ENCODE measurements at places on chromosomes 6 and 20.
A peak's percentile ranks its signal among the peaks of the same experiment; 100 is the strongest.

GRCh38 chr6:111679126-111679858 lies 73.6 kb upstream of the TRAF3IP2 start:
- DNase-seq: no peak

GRCh38 chr6:4889701-4890100 lies 113.5 kb downstream of the CDYL start:
- DNase-seq: no peak

GRCh38 chr20:53126185-53126584 lies 154.0 kb downstream of the TSHZ2 start:
- no peak for DNase-seq

- no peak for DNase-seq
Measured at GRCh38 chr6:42418724-42419123, 33.0 kb downstream of the TRERF1 start.

DNA sequence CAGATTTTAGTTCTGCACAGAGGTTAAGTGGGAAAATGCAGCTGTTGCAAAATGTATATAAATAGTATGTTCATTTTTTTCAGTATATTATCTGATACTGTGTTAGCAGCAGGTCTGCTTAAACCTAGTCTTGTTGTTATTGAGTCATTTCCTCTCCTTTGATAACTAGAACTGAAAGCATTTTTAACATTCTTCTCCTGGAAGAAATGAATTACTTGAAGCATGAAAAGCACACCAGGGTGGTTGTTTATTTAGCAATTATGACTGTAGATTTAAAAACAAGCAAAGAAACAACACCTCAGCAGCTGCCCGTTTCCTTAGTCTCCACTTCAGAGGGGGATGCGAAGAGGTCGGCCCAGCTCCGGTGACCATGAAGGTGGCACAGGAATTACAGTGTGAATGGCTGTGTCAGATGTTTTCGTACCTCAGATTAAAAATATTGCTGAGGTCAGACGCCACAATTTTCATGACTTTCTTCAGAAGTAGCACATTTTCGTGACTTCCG lies 53.5 kb downstream of the GOPC start:
- DNase-seq: no peak

DNA sequence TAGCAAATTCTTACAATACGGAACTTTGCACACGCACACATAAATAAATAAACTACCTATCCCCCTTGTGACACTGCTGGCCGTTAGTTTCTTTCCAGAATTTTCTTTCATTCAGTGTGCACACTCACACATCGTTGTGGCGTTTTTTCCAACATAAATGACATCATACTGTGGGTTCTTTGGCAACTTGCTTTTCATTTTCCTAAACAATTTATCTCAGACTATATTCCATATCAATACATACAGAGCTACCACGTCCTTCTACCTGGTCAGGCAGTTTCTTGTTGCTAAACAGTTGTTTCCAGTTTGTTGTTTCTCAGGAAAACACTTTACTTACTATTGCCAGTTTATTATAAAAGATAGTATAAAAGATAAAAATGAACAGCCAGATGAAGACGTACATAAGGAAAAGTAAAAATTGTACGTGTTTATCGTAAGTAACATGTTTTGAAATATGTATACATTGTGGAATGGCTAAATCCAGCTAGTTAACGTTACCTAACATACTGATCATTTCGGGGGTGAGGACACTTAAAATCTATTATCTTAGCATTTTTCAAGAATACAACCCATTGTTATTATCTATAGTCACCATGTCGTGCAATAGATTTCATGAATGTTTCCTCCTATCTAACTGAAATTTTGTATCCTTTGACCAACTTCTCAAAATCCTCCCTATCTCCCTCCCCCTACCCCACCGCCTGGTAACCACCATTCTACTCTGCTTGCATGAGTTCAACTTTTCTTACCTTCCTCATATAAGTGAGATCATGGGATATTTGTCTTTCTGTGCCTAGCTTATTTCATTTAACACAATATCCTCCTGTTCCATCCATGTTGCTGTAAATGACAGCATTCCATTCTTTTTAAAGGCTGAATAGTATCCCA lies 1.2 kb upstream of the TP53RK start:
- DNase-seq: no peak

DNA sequence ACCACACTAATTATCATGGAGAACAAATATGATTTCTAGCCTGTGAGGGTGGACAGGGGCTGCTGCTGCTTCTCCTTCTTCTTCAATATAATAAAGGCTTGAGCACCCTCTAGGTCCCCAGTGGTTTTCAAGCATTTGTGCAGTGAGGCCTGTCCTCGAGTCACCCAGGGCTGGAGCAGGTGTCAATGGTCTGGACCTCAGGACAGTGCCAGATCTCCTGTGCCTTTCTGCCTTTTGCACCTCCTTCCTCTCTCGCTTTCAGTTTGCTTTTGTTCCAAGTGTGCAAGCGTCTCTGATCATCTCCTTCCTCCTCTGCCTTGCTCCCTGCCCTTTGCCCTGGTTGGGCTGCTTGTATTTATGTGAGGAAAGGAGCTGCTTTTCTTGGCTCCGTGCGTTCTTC lies 152.2 kb upstream of the SYNDIG1 start:
- no peak for DNase-seq

- no peak for DNase-seq
Measured at GRCh38 chr6:101509536-101509935, 116.0 kb downstream of the GRIK2 start.

- DNase-seq: no peak
Measured at GRCh38 chr6:135286962-135287538, 105.9 kb downstream of the MYB start.

- DNase-seq: no peak
Measured at GRCh38 chr6:136644597-136644952, 94.4 kb upstream of the MAP7 start.

DNA sequence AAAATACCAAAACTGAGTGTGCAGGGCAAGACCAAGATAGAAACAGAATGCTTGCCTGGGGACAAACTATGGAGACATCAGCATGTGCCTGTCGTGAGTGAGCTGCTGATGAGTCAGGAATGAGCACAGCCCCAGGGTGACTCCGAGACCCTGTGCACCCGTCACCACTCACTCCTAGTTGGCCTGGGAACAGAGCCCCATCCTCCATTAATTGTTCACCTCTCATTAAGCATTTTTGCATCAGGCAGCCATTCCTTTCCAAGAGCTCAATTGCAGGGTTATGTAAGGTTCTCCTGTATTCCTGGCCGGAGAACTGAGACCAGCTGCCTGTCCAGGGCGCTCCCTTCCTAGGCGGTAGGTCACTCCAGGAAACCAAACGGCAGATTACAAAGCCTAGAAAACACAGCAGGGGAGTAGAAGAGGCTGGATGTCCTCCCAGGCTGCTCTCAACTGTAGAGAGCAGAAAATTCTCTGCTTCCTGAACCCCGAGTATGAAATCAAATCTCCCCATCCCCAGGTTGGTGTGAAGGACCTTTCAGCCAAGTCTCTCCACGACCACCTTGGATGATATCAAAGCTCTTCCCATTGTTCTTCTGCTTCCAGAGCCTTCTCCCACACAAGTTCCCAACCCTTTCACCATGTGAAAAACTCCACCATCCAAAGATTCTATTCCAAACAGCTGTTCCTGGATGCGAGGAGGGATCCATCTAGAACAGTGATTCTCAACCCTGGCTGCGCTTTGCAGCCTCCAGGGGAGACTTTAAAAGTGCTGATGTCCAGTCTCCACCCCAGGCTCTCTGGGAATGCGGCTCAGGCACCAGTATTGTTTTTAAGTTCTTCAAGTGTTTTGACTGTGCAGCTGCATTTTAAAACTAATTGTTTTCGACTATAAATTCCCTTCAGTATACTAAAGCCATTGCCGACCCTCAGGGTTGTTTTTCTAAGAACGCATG lies 532.6 kb upstream of the JARID2 start:
- DNase-seq: no peak

DNA sequence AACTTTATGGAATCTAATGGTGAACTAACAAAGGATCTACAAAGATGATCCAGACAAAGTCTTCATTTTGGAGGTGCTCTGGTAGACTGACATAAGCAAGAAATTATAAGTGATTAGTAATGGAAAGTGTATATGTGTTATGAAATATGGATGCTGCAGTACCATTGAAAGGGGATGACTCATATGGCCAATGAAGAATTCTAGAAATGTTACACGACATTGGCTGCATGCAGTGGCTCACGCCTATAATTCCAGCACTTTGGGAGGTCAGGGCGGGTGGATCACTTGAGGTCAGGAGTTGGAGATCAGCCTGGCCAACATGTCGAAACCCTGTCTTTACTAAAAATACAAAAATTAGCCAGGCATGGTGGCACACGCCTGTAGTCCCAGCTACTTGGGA lies 23.5 kb downstream of the CFAP206 start:
- DNase-seq: no peak

DNA sequence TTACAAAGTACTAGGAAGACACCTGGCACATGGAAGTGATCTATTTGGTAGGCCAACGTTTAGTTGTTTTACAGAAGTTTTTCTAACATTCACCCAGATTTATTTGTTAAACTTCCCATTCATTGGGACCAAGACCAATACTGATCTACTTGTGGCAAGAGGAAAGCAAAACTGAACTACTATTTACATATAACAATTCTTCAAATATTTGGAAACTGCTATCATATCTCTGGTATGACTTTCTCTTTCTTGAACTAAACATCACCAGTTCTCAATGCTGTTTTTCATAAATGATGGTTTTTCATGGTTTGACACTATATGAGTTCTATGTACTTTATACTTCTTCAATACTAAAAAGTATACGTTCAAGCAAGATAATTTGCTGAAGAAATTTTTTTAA lies 189.2 kb downstream of the ASCC3 start:
- no peak for DNase-seq

DNA sequence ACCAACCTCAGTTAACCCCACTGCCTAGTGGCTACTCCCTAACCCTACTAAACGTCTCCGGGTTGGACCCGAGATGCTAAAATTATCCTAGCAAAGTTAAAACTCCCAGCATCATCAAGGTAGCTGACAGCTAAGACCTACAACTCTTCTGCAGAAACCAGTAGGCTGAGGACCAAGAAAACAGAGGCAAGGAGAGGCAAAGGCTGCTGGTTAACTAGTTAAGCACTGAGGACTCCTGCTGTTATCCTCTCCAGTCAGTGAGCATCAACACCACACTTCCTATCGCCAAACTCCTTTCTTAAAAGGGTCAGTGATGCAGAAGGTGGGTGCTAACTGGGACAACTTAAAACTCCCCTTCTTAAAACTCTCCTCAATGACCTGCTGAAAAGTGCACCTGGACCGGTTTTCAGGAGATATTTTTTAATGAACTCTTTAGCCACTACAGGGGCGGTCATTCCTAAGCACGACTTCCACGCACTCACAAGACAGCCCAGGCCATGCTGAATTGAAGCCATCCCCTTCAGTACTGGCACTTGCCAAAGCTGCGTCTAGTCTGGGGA lies 1.7 kb downstream of the TRERF1 start:
- no peak for DNase-seq

DNA sequence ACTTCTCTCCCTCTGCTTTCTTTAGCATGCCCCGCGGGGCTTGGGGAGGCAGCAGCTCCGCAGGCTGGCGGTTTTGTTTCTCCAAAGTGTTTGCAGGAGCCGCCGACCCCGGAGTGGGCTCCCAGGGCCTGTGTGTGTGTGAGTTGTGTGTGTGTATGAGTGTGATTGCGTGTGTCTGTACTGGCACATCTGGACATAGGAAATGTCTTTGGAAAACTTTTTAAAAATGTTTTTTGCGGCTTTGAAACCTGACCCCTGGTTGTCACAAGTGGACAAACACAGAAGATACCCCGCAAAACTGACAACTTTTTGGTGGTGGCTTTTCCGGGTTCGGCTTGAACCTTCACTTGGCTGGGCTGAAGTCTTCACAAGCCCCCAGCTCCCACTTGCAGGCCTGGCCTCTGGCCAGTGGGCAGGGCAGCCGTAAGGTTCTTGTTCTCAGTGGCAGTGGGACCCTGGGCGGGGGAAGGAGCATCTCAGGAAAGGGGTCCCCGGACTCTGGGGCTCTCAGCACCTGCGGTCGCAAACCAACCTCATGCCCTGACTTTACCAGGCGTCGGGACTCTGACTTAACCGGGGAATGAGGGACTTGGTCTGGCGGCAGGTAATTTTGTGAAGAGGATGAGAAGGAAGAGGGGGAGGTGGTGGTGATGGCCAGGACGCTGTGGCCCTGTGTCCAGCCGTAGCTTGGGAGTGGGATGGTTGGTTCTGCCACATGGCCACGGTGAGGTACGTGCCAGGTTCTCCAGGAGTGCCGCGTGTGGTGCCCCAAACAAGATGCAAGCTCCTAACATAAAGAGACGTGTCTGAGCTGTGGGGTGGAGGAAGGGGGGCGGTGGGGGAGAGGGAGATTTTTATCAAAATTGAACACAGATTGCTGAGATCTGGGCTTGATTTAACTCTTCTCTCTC lies 619 bp downstream of the DAAM2 start:
- DNase-seq: no peak

- no peak for DNase-seq
Measured at GRCh38 chr6:137673603-137674002, 179.4 kb upstream of the OLIG3 start.

DNA sequence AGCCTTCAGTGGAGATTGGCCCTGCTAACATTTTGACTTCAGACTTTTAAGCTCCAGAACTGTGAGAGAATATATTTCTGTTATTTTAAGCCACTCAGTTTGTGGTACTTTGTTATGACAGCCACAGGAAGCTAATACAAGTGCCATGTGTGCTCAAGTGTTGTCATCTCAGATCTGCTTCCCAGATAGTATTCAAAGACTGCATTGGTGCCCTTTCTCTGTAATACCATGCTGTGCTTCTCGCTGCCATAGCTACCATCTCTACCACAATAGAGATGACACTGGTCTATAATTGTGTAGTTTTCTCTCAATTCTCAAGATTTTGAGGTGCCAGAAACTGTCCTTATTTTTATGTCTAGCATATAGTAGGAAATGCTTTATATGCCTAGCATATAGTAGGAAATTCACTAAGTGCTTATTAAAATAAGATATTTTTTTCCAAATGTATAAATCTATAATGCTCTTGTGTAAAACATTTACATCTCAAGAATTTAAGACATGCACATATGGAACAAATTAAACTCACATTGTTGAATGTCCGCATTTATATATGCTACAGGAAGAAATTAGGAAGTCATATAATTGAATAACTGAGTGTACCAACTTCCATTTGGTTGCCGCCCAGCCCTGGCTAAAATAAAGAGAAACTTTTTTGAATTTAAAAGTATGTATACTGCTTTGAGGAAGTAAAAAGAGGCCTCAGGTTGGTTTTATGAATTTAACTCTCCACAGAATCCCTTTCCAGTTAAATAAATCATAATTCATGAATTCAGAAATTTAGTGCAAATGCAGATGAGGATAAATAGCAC lies 77.6 kb downstream of the TPBG start:
- no peak for DNase-seq

- DNase-seq: peak; percentile 55
Measured at GRCh38 chr6:144482142-144482541, 197.0 kb downstream of the UTRN start.

GRCh38 chr20:46172455-46172854 lies 54.3 kb downstream of the CD40 start:
- DNase-seq: no peak

DNA sequence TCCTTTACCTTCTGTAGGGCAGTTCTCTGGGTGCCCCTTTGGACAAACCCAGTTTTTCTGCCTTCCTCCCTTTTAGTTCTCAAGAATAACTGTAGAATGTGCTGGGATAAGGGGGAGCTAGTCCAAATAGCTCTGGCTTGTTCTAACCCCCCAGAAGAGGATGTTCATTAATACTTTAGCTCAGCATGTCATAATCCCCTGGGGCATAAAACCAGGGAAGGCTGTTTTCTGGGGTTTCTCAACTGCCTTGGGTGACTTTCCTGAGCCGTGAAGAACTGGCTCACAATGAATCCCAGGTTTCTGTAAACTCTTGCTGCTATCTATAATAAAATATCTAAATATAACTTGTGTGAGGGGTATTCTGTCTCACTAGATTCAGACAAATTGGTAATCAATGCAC lies 44.5 kb upstream of the RNF217 start:
- no peak for DNase-seq

All from activated CD4-positive, alpha-beta T cell treated with anti-CD3 and anti-CD28 coated beads for 1 hour (primary cell).